ENCODE measurements at places on chromosomes 7 and 10. TPM values are rescaled to one million over a fixed set of nuclear protein-coding genes. Genes with fewer than 3 reads are reported as not detected.

ZNF438 gene
- total RNA-seq = 11.8 TPM

- no peak for DNase-seq
These were observed 580.4 kb upstream of the KCND2 start for GRCh38 chr7:119692541-119692940.

- no peak for DNase-seq
These were observed 336.0 kb downstream of the PLXNA4 start for GRCh38 chr7:132240262-132240661.

- no peak for DNase-seq
These were observed at the start of gene ITGA8 for GRCh38 chr10:15719899-15720634. TSS of gene ITGA8 (minus strand) at chr10:15719922. CDS start at chr10:15719771, 151 bp downstream.

- DNase-seq = no peak
These were observed 8.1 kb downstream of the DLD start for GRCh38 chr7:107898997-107899594.

PCLO gene
- 10.8 TPM for total RNA-seq

GPR37 gene
- total RNA-seq = 0.98 TPM

- DNase-seq = peak; percentile 67
These were observed 24.4 kb downstream of the GSDME start for GRCh38 chr7:24732646-24733413.

CCL24 gene
- not detected for total RNA-seq

- no peak for DNase-seq
These were observed 122.1 kb downstream of the RPS24 start for GRCh38 chr10:78155722-78156121.

DNA sequence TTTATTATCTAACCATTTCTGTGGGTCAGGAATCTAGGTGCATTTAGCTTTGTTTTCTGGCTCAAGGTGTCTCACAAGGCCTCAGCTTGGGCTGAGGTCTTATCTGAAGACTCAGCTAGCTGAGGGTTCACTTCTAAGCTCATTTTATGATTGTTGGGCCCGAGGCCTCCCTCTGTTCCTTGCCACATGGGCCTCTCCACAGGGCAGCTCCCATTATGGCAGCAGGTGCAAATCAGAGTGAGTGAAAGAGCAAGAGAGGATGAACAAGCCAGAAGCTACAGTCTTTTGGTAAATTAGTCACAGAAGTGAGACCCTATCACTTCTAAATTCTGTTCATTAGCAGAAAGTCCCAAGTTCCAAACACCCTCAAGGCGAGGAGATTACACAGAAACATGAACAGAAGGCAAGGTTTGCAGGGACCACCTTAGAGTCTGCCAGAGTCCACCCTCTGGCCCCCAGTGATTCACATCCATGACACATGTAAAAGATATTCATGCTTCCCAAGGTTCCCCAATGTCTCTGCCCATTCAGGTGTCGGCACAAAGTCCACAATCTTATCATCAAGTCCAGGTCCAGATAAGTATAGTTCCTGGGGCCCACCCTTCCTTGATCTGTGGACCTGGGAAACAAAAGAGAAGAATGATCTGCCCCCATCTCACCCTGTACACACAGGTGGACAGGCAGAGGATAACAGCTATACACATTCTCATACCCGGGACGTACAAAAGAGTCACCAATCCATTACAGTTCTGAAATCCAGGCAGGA, 23.7 kb downstream of the FIGNL1 start:
- DNase-seq = no peak

DNA sequence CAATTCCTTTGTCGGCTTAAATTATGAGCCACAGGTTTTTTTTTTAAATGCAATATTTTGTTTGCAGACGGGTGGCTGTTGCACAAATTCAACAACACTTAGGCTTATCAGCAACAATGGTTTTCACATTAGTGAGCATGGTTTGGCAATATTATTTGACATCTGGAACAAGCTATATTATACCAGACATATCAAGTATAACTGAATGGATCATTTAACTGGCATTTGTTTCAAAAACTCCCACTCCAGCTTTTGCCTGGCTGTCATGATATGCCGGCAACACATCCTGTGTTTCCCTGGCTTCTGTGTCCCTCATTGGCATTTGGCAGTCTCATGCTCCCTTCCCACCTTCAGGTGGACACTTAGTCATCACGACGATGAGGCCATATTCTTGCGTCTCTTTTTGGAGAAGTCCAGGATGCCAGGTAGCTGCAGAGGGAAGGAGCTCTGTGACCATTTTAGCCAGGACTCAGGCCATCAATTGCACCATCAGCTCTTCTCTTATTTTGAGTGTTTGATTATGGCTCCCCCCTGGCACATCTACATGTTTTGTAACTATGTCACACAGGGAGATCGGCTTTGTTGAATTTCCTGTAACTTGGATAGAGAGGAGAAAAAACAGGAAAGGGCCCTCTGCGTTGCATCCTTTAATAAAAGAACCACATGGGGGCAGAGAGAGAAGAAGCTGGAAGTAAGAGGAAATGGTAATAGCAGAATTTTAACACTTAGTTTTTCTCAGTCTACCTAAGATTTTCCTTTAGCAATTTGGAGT, 413.9 kb downstream of the LRMDA start:
- no peak for DNase-seq

PCDH15 gene
- total RNA-seq = 0.25 TPM

ACHE gene
- 9.3 TPM for total RNA-seq

DNA sequence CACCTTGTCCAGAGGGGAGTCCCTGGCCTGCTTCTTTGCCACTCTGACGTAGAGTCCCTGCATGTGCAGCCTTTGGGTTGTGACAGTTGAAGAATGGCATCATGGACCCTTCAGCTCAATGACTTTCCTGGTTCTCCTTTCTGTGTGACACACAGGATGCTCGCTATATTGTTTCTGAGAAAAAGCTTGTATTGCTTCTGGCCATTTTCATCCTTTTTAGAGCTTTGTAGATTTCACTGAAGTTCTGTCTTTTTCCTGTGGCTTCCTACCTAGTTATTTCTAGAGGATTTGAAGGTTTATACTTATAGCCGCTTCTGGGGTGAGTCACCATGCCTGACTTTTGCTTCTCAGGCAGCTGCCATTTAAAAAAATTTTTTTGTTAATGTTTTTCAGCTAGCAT, 27.0 kb downstream of the SND1 start:
- no peak for DNase-seq

DNA sequence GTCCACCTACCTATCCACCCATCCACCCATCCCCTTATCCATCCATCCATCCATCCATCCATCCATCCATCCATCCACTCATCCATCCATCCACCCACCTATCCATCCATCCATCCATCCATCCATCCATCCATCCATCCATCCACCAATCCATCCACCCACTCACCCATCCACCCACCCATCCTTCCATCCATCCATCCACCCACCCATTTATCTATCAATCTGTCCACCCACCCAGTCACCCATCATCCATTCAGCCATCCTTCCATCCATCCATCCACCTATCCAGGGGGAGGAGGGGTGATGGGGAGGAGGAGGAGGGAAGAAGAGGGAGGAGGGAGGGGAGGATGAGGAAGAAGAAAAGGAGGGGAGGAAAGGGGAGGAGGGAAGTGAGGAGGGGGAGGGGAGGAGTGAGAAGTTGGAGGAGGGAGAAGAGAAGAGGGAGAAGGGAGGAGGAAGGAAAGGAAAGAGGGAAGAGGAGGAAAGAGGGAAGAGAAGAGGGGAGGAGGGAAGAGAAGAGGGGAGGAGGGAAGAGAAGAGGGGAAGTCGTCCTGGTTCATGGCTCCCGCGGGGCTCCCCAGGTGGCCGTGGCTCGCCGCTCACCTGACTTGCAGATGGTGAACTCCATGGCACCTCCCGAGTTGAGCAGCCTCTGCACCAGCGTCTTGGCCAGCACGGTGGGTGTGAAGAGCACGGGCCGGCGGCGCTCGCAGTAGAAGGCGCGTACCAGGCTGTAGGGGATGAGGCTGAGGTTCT, 68.8 kb upstream of the GNA12 start:
- no peak for DNase-seq

- DNase-seq = no peak
These were observed 109.9 kb upstream of the ABI1 start for GRCh38 chr10:26970667-26971066.

DNA sequence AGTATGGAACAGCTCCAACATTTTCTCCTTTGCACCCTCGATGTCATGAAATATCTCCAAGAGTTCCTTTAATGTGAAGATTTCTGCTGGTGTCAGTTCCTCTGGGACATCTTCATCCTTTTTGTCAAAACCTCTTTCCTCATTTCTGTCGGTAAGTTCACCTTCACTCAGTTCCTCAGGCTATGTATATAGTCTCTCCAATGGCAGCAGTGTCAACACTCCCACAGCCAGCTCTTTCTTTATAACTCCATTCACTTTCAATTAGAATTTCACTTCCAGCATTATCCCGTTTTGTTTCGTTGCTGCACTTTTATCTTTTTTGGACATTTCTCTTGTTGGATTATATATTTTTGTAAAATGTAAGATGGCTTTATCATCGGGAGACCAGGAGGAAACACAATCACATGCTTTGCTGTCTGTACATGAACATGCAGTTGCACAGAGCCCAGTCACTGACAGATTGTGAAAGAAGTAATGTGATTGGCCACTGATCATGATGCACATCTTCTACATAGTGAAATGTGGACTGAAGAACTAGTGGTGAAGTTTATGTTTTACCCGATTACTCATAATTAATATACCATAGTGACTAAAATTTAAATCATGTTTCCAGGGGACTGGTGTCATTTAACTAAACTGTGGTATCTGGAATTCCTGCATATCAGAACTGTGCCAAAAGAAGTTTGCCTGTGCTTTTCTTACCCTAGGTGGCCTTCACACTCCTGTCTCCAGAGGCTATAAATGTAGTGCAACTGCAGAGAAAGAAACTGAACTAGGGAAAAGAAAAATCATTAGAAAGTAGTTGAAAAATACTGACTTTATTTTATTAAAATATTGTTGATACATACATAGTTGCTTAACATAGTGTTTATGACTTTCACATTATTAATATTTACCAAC, 289.6 kb downstream of the PPP1R3A start:
- no peak for DNase-seq

DNA sequence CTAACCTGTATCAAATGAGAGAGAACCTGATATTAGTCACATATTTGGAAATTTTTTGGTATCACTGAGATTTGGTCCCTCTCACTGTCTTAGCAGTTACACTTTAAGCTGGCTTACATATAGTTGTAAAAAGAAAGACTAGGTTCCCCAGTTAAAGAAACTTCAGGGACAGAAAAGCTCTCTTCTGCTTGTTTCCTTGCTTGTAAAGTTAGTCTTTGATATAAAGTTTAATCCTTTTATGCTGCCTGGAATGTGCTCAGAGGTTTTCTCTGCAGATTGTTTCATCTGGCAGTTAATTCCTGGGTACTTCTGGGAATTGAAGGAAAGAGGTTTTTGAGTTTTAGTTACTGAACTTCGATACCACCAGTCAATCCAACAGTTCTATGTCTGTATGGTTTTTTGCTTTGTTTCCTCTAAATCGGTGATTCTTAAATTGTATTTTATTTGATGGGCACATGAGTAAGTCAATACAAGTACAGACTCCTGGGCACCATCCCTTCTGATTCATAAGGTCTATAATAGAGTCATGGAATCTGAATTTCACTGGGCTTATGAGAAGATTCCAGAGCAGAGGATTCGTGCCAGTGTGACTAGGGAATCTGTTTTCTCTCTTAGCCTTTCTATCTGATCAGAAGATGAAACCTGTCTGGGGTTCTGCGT, 1080.9 kb upstream of the C7orf33 start:
- no peak for DNase-seq
